ENCODE measurements at places on chromosomes 1 and 21.
A peak's percentile ranks its signal among the peaks of the same experiment; 100 is the strongest.

GRCh38 chr1:216822480-216822879 is 99.3 kb upstream of the ESRRG start:
- no peak for DNase-seq

GRCh38 chr1:242147096-242147976 is 148.4 kb upstream of the MAP1LC3C start:
- no peak for DNase-seq

DNA sequence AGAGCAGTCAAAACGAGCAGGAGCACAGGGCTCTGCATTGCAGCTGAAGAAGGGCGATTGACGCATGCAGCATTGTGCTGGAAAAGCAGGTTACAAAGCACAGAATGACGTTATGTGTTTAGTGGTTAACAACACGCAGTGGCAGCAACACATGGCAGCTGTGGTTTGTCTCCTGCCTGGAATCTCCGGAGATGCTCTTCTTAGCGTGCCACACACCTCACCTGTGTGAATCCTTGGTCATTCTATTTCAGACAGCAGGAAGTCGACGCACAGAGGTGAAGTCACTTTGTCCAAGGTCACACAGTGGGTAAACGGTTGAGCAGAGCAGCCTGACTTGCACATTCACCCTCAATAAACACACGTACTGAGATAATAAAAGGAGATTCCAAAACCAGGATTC is 14.7 kb downstream of the OBSCN start:
- DNase-seq: no peak

DNA sequence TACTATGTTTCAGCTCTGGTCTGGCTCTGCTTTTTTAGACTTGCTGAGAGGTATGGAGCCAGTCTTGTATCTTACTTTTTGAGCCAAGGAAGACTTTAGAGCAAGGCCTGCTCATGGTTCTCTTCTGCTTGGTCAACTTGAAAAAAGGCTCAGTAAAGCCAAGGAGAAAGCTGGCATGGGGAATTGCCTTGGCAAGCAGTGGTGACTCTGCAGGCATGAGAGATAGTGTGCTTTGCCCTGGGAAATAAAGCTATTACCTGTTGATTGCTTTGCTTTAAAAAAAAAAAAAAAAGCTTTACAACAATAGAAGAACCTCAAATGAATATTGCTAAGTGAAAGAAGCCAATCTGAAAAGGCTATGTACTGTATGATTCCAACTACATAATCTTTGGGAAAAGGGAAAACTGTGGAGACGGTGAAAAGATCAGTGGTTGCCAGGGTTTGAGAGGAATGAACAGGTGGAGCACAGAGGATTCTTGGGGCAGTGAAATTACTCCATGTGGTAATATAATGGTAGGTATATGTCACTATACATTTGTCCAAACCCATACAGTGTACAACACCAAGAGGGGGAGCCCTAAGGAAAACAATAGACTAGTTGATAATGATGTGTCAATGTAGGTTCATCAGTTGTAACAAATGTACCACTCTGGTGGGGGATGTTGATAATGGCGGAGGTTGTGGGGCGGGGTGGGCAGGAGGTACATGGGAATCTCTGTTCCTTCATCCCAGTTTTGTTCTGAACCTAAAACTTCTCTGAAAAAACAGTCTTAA is 87.6 kb downstream of the HMCN1 start:
- DNase-seq: no peak

GRCh38 chr21:43754948-43755781 is 20.9 kb downstream of the CSTB start:
- peak; percentile 36 for DNase-seq

DNA sequence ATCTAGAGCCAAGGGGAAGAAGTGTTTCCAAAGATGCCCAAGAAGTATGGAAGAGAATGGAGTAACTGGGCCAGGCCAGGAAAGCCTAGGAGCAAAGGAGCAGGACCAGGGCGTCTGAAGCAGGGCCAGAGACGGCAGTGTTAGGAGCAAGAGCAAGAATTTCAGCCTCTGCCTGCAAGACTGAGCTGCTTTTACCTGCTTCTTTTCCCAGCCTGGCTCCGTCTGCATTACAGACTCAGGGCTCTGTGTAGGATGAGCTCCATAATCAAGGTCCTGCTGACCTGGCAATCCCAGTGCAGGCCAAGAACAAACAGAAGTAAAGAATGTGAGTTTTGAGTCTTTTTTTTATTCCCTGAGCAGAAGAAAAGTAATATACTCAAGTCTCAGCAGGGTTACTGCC is 10.1 kb downstream of the FMO1 start:
- DNase-seq: no peak

- DNase-seq: no peak
Measured at GRCh38 chr1:182957902-182958395, 5.0 kb upstream of the SHCBP1L start.

- DNase-seq: no peak
Measured at GRCh38 chr1:62585469-62586155, 11.7 kb upstream of the ANGPTL3 start.

DNA sequence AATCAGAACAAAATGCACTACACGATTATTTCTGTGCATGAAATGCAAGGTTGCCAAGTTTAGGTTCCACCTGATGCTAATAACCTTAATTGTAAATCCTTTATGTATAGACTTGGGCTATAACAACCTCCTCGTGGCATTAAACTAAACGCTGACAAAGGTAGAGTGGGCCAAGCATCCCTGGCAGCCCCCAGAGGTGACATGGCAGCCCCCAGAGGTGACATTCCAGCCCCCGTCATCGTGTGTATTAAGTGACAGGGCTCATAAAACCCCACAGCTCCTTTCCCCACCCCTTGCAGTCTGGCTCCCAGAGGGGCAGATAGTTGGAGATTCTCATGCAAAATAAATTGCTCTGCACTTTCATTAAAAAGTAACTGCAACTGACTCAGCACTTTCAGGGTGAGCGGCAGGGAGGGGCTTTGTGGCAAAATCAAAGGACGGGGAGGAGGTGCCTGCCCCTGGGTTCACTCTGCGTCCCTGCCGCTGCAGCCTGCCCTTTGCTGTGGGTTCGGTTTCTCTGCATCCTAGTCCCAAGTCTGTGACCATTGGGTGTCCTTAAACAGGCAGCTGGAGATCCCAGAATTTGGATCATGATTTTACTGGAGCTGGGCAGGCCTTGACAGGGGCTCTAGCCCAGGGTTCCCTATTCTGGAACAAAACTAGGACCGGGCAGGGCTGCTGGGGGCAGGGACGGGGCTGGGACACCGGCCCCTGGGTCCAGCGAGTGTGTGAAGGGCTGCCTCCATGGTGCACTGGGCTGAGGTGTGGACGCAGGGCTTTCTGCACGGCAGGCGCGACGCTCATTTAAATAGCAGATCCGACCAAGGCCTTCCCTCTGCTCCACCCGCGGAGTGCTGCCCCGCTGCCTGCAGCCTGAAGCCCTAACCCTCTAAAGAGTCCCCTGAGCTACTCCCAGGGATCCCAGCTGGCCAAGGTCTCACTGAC is 234.9 kb upstream of the VAMP3 start:
- DNase-seq: no peak

DNA sequence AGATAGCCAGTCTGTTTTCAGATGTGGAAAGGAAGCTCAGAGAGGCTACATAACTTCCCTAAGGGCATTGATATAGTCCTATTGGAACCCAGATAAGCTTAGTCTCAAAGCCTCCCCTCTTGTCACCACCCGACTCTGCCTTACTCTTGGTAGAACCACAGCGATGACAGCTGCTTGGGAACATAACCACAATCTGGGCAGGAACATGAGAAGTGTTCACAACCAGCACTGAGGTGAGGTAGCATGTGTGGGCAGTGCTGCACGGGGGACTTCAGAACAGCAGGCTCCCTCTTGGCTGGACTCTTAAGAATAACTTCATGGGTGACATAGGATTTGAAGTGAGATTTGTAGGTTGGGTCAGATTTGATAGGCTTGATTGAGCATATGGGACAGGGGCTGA is 9.3 kb upstream of the S100A10 start:
- no peak for DNase-seq

DNA sequence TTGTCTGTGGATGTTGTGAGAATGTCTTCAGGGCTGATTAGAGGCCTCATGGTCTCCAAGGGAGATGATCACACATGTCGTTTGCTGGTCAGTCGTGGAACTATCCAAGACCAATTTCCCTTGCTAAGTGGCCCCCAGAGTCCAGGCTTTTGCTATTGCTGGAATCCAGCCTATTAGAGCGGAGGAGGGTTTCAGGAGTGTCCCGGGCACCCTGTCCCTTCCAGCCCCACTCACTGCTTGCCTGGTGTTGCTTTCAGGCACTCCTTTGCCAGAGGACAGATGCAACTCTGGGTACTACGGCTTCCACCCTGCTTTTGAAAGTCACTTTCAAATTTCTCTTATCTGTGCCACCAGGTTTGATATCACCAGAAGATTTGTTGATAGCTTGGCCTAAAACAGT is 149.1 kb downstream of the NOS1AP start:
- no peak for DNase-seq

DNA sequence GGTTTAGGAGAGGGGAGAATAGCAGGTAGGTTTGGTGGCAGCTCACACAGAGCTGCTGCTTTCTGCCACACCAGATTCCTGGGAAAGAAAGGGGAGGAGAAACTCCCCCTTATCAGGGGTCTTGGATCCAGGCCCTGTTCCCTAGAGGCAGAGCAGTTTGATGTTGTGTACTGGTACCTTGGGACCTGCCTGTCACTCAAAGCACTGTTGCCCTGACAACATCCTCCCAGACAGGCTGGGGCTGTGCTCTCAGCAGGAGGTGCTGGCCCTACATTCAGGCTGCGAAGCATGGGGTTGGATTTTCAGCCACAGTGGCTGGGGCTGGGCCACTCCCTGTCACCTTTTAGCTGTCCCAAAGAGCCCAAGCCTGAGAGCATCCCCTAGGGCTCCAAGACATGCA is 188.0 kb downstream of the GRIK3 start:
- peak; percentile 53 for DNase-seq
